ENCODE measurements at places on chromosomes 7 and 10.

DNA sequence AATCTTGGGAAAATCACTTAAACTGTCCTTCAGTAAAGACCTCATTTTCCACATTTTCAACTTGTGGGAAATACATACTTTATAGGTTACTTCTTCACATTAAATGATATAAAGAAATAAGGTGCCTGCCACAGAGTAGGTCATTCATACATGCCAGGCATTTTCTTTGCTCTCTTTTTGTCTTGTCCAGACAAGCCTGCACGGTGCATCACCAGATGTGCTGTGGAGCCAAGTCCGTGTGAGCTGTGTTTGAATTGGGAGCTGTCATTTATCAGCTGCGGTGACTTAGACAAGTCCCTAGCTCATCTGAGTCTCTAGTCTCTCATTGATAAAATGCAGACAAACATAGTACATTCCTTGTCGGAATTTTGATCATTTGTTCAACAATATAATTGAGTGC lies 432.9 kb downstream of the SORCS3 start:
- DNase-seq: no peak

GRCh38 chr7:95201727-95202126 lies 122.6 kb downstream of the PON1 start:
- no peak for DNase-seq

DNA sequence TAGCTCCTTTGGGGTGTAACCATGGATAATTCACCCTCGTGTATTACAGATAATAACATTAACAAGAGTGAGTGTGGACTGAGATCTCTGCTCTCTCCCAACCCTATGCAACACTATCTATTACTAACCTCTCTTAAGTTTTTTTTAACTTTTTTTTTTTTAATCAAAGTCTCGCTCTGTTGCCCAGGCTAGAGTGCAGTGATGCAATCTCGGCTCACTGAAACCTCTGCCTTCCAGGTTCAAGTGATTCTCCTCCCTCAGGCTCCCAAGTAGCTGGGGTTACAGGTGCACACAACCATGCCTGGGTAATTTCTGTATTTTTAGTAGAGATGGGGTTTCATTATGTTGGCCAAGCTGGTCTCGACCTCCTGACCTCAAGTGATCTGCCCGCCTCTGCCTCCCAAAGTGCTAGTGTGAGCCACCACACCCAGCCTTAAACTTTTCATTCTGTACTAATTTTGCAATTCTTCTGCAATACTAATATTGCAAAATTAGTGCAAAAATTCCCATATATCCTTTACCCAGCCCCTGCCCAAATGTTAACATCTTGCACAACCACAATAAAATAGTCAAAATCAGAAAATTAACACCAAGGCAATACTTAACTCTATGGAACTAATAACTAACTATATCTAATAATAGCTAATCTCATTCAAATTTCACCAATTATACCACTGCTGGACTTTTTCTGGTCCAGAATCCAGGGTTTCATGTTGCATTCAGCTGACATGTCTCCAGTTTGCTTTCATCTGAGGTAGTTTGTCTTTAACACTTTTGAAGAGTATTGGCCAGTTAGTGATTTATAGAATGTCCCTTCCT lies 66.5 kb upstream of the TCF7L2 start:
- no peak for DNase-seq

DNA sequence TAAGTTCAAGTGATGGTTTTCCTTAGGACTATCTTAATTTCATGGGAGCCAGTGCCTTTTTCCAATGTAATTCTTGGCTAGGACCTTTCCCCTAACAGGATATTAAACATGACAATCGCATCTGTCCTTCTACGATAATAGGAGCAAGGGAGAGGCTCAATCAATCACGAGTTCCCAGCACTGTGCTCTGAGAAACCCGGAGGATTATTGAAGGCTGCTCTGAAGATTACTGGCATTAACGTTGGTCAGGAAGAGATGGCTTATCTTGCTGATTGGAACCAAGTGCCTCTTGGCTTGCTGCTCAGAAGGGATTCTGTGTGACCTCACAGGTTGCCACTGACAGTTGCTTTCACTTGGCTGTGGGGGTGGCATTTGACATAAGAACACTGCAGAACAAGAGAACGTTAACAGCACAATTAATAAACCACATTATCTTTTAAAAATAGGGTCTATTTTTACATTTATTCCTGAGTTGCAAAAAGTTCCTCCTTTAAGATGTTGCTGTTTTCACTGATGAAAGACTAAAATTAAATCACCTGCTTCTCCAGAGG lies 252.1 kb upstream of the TAC1 start:
- no peak for DNase-seq
